H1 (cell line): ENCODE measurements at places on chromosomes 13 and 19. TPM values are rescaled to one million over a fixed set of nuclear protein-coding genes. Genes with fewer than 3 reads are reported as not detected.

GRCh38 chr13:95948656-95949055 is 104.5 kb downstream of the UGGT2 start:
- H3K27ac ChIP-seq, result no peak overlapping the region
- no peaks in the 10 kb centered on the region for H3K36me3 ChIP-seq
- no peak for DNase-seq
- H3K4me1 ChIP-seq, result peaks cover 2% of the 10 kb centered on the region
- H3K4me3 ChIP-seq, result no peak overlapping the region

DNA sequence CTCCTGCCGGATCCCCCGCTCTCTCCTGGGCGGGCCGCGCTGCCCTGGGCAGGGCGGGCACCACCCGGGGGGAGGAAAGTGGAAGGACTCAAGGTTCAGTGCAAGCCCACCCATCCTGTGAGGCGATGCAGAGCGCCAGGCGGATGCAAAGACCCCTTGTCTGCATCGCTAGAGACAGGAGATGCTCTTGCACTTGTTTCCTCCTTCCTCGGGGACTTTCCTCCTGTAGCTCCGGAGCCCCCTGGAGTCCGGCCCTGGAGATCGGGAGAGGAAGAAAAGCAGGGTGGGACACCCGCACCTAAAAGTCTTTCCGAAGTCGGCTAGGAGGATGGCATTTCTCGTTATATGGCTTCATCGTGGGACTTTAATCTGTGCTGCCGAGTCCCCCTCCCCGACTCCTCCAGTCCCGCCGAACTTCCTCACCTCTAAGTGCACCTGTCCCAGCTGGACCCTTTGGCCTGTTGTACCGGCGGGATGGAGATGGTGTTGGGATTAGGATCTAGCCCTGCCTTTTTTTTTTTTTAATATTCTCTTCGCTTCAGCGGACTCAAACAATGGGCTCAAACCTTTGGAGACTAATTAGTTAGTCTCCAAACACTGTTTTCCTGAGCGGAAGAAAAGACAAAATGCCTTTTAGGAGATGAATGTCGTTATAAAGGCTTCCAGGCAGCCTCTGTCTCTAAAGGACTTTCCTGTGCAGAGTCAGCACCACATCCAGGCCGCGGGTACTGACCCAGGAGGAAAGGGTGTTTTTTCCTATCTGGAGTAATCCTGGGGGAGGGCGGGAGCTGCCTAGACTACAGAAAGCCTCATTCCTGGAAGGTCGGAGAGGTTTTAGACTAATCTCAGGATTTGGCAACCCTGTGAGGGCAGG is 725 bp downstream of the FAM124A start:
- peaks cover 5% of the 10 kb centered on the region for H3K36me3 ChIP-seq
- no peaks in the 10 kb centered on the region for H3K27me3 ChIP-seq
- peak overlapping the region; percentile 89 for H3K4me3 ChIP-seq
- H3K27ac ChIP-seq, result no peak overlapping the region

- H3K27me3 ChIP-seq, result no peaks in the 10 kb centered on the region
- no peaks in the 10 kb centered on the region for H3K36me3 ChIP-seq
- H3K27ac ChIP-seq, result no peak overlapping the region
- H3K4me1 ChIP-seq, result no peaks in the 10 kb centered on the region
- no peak overlapping the region for H3K4me3 ChIP-seq
Measured at GRCh38 chr13:42328672-42329071, 56.7 kb downstream of the AKAP11 start.

DNA sequence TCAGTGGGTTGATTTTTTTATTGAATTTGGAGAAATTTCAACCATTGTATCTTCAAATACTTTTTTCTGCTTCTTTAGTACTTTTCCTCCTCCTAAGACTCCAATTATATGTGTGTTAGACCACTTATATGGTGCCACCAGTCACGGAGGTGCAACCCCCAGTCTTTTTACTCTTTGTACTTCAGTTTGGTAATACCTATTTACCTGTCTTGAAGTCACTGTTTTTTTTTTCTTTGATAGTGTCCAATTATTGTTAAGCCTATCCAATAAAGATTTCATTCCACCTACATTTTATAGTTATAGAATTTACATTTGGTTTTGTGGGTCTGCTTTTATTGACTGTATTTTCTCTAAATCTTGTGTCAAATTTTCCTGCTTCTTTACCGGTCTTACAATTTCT is 14.9 kb downstream of the ZNF283 start:
- H3K36me3 ChIP-seq, result peaks cover 3% of the 10 kb centered on the region
- H3K27ac ChIP-seq, result no peak overlapping the region
- no peaks in the 10 kb centered on the region for H3K4me1 ChIP-seq
- no peak overlapping the region for H3K4me3 ChIP-seq
- no peak for DNase-seq

DNA sequence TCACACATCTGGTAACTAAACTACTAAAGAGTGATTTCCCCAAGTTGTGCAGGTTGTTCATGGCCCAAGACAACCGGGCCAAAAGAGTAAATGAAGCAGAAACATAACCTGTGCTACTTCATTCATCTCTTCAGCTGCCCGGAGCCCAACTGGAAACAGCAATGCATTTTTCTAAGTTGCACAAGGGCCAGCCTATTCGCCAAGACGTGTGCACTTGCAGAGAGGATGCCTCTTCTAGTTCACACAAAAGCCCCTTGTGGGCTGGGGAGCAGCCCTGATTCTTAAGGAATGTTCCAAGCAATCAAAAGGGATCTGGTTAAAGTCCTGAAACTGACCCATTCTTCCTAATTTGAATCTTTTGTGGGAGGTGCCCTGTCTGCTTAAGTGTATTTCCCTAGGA is 275.8 kb downstream of the SHISA2 start:
- DNase-seq, result no peak
- H3K4me3 ChIP-seq, result no peak overlapping the region
- peaks cover 7% of the 10 kb centered on the region for H3K4me1 ChIP-seq
- no peak overlapping the region for H3K27ac ChIP-seq

GRCh38 chr13:65601855-65602254 is 1628.3 kb downstream of the PCDH9 start:
- H3K27me3 ChIP-seq, result no peaks in the 10 kb centered on the region
- no peaks in the 10 kb centered on the region for H3K36me3 ChIP-seq
- H3K4me1 ChIP-seq, result no peaks in the 10 kb centered on the region
- no peak for DNase-seq

DNA sequence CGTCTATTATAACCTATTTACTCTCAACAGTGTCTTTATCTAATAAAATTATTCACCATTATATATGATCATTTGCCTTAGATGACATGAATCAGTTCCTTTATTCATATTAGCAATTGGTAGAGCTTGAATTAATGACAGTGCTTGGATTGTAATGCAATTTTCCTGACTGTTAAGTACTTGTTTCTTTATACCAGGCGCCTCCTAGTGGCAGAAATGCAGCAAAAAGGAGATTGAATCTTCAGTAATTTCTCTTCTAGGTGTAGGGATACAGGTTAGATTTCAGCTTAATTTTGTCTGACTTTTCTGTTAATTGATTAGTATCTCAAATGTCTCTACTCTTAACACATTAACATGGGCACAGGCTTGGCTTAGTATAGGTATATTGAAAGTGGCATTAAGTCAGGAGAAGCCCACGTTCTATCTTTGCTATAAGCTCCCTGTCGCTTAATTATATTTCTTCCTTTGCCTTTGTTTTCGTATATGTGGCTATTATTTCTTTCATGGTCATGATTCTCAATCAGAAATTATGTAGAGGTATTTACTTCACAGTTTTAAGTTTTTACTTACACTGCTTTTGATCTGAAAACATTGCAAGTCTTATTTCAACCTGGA is 9.1 kb upstream of the LHFPL6 start:
- no peak overlapping the region for H3K4me3 ChIP-seq
- DNase-seq, result no peak
- H3K4me1 ChIP-seq, result no peaks in the 10 kb centered on the region
- no peaks in the 10 kb centered on the region for H3K36me3 ChIP-seq

- no peak within 1 kb of the TSS; the same call in 1 of the 2 replicates for H3K27ac ChIP-seq
- H3K4me3 ChIP-seq, result peak within 1 kb of the TSS; percentile 86
- H3K27me3 ChIP-seq, result peaks cover 22% of the 10 kb centered on the region
- no peak for DNase-seq
- no peaks in the 10 kb centered on the region for H3K36me3 ChIP-seq
Measured at GRCh38 chr13:46552889-46553520, at the start of gene LRCH1. Gene LRCH1, plus strand, starts transcription at chr13:46553170. Its CDS starts 227 bp downstream, at chr13:46553397.

DNA sequence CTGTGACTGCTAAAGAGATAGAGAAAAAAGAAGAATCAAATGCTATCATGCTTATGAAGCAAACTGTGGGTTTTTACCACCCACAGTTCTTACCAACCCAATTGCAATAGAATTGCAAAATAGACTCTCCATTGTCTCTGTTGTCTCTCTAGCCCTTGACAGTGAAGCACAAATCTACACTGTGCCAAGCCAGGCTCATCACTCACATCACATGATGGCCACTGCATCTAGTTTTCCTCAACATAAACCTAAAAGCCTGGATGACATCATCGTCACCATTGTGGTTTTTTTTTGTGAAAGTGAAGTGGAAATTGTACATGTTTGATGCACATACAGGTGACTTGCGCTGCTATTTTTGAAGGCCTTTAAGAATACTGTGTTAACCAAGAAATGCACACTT is 56.1 kb downstream of the KL start:
- H3K36me3 ChIP-seq, result no peaks in the 10 kb centered on the region
- no peak for DNase-seq
- no peak overlapping the region for H3K27ac ChIP-seq
- H3K4me3 ChIP-seq, result no peak overlapping the region
- no peaks in the 10 kb centered on the region for H3K27me3 ChIP-seq
- H3K4me1 ChIP-seq, result peaks cover 3% of the 10 kb centered on the region

- no peak overlapping the region for H3K4me3 ChIP-seq
- H3K27me3 ChIP-seq, result no peaks in the 10 kb centered on the region
- no peak for DNase-seq
Measured at GRCh38 chr19:10884274-10884673, 12.9 kb downstream of the CARM1 start.

- H3K27me3 ChIP-seq, result no peaks in the 10 kb centered on the region
- DNase-seq, result peak; percentile 23
- H3K4me1 ChIP-seq, result no peaks in the 10 kb centered on the region
- no peaks in the 10 kb centered on the region for H3K36me3 ChIP-seq
- H3K4me3 ChIP-seq, result no peak overlapping the region
- H3K27ac ChIP-seq, result no peak overlapping the region
Measured at GRCh38 chr13:103299079-103299478, 232.9 kb upstream of the SLC10A2 start.

GRCh38 chr13:62932256-62932883 is 1516.7 kb upstream of the PCDH20 start:
- H3K36me3 ChIP-seq, result no peaks in the 10 kb centered on the region
- DNase-seq, result no peak
- no peak overlapping the region for H3K27ac ChIP-seq
- no peak overlapping the region for H3K4me3 ChIP-seq
- no peaks in the 10 kb centered on the region for H3K4me1 ChIP-seq

GRCh38 chr19:55661826-55662225 is 7.0 kb downstream of the U2AF2 start:
- H3K4me1 ChIP-seq, result peaks cover 12% of the 10 kb centered on the region
- peaks cover 64% of the 10 kb centered on the region for H3K36me3 ChIP-seq
- no peak for DNase-seq
- no peak overlapping the region for H3K27ac ChIP-seq

DNA sequence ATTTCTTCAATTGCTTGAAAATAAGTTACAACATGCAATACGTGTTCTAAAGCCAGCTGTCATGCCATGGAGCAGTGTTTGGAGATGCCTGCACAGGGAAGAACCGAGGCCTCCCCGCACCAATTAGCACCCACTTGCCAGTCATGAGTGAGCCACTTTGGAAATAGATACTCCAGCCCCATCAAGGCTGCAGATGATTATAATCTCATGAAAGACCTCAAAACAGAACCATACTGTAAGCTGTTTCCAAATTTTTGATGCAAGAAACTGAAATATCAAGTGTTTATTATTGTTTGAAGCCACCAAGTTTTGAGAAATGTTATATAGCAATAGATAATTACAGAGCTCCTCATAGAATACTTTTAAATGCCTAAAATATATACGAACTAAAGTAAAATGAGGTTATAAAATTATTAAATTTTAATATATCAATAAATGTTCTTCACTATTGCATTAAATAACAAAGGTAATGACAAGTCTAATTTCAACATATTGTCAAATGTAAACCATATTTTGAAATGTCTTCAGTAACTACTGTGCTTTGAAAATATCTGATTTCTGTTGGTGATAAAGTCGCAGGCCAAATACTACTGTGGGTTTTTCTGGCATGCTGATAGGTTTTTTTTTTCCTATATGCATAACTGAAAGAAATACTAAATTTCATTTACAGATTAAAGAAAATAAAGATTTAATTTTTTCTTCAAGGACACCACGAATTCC is 43.0 kb downstream of the DIAPH3 start:
- H3K36me3 ChIP-seq, result no peaks in the 10 kb centered on the region
- H3K4me1 ChIP-seq, result no peaks in the 10 kb centered on the region
- no peak overlapping the region for H3K4me3 ChIP-seq
- H3K27ac ChIP-seq, result no peak overlapping the region

DNA sequence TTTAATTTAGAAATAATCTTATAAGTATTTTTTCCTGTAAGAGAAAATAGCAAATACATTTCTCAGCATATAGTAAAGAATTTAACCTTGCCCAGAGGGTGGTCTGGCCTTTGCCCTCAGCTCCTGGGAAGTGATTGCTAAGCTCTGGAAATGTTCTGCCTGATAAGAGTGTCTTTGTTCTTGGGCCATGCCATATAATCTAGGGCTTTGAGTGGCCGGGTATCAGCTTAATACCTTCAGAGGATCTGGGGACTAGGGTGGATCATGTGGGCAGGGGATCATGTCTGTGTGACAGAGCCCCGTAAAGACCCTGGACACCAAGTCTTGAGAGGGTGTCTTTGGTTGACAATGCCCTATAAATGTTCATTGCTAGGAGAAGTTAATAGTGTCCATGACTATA is 1032.4 kb upstream of the MIR17HG start:
- H3K27me3 ChIP-seq, result no peaks in the 10 kb centered on the region
- H3K4me3 ChIP-seq, result no peak overlapping the region
- no peak for DNase-seq
- H3K27ac ChIP-seq, result no peak overlapping the region

DNA sequence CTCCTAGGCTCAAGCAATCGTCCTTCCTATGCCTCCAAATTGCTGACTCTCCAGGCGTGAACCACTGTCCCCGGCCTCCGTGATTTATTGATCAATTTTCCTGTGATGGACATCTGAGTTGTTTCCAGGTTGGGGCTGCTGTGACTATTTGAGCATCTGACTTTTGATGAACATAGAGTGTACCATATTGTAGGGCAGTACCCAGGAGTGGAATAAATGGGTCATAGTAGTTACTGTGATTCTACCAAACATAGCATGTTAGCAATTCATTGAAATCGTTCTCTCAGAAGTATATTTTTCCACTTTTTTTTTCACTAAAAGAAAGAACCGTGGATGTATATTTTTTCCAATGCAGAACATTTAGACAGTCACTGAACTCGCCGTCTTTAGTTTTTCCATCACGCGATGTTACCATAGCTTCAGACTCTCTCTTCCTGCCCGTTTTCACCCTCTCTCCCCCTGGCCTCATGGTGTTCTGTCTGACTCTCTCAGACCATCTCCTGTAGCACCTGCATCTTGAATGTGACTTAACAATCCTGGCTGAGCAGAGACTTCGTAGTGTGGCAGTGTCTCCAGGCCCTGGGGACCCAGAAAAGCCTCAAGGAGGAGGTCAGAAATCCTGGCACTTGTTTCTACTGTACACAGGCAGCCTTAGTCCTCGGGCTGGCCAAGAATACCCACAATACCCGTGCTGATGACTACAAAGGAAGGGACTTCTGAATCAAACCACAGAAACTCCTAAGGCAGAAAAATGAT is 3.2 kb upstream of the RASGRP4 start:
- peaks cover 9% of the 10 kb centered on the region for H3K4me1 ChIP-seq
- no peaks in the 10 kb centered on the region for H3K27me3 ChIP-seq
- no peak overlapping the region for H3K27ac ChIP-seq
- H3K4me3 ChIP-seq, result no peak overlapping the region

Gene ZNF665
- 2.4 and 2.8 TPM in 2 replicates for polyA plus RNA-seq

Gene ERICH6B
- polyA plus RNA-seq, result not detected in 2 replicates

Gene TEX29
- polyA plus RNA-seq, result 0.08 and 0.16 TPM in 2 replicates

Gene TMEM59L
- 4.0 and 10.4 TPM in 2 replicates for polyA plus RNA-seq

Gene CFAP97D2
- not detected in 2 replicates for polyA plus RNA-seq

Gene RFPL4A
- not detected in 2 replicates for polyA plus RNA-seq

Gene IL4I1
- 0.30 and 0.41 TPM in 2 replicates for polyA plus RNA-seq
